ENCODE measurements at places on chromosomes 16 and 17.

GRCh38 chr17:74234486-74234885, 21.1 kb downstream of the TTYH2 start:
- no peak for DNase-seq

DNA sequence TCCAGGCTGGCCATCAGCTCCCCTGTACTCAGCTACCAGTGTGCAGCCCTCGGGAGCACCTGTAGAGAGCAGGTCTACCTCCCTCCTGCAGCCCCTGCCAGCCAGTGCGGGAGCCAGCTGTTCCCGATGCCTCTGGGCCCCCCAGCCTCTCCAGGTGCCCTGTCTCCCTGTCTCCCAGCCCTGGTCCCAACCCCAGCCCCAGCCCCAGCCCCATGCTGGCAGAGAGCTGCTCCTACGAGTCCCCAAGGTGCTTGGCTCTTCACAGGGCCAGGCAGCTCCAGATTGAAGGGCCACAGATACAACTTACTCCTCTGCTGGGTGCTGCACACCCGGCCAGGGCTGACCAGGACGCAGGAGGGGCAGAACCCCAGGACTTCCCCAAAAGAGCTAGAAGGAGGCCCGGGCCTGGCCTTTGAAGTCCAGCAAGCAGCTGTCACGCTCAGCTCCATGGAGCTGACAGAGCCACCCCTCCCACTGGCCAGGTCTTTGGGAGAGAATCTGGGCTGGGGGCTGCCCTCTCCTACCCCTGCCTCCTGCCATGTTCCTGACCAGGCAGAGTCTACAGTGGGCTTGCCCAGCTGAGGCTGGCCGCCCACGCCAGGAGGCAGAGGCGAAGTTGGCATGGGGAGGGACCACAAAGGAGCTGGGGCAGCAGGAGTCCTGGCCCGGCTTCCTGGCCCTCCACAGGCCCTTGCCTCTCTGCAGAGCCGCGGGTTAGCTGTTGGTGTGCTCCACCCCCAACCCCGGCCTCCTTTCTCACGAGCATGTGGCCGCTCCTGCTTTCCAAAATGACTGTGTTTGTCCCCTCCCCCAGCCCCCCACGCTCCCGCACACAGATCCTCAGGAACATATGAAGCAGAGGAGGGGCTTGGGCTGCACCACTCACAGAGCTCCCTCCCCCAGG, 9.5 kb upstream of the ADAM11 start:
- no peak for DNase-seq

DNA sequence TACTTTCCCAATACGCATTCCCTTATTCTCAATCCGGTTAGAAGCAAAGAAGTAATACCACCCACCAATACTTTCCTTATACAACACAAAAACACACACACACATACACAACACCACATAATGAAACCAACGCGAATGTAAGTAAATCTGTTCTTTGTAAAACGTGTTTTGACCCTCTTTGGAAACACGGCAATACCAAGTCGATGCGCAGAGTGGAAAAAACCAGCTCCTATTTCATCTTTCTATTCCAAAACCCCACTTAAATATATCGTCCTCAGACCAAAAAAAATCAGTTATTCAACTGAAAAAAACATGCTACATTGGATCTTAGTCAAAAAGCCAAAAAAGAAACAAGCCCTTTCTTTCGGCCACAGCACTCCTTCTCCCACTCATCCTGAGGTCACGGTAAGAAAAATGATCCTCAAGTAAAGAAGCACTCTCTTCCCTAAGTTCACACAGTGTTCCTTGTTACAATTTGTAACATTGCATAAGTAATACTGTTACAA, 31.0 kb upstream of the ARL4D start:
- DNase-seq, result peak; percentile 39

- DNase-seq, result no peak
These were observed 378.1 kb upstream of the CDH11 start for GRCh38 chr16:65500007-65500406.

GRCh38 chr16:17237350-17237944, 233.3 kb downstream of the XYLT1 start:
- DNase-seq, result no peak

Measured in pulmonary artery endothelial cell (primary cell).